Right forelimb (tissue), 1 donor: ENCODE measurements at places on chromosomes 5 and 9.

GRCh38 chr5:77748160-77748559, 28.0 kb downstream of the TBCA start:
- DNase-seq = no peak

- no peak for DNase-seq
Measured at GRCh38 chr5:93126634-93127033, 454.4 kb downstream of the NR2F1-AS1 start.

GRCh38 chr5:152124409-152125041, 199.9 kb upstream of the GLRA1 start:
- DNase-seq = no peak

GRCh38 chr5:26727916-26728315, 310.5 kb downstream of the CDH9 start:
- DNase-seq = no peak

DNA sequence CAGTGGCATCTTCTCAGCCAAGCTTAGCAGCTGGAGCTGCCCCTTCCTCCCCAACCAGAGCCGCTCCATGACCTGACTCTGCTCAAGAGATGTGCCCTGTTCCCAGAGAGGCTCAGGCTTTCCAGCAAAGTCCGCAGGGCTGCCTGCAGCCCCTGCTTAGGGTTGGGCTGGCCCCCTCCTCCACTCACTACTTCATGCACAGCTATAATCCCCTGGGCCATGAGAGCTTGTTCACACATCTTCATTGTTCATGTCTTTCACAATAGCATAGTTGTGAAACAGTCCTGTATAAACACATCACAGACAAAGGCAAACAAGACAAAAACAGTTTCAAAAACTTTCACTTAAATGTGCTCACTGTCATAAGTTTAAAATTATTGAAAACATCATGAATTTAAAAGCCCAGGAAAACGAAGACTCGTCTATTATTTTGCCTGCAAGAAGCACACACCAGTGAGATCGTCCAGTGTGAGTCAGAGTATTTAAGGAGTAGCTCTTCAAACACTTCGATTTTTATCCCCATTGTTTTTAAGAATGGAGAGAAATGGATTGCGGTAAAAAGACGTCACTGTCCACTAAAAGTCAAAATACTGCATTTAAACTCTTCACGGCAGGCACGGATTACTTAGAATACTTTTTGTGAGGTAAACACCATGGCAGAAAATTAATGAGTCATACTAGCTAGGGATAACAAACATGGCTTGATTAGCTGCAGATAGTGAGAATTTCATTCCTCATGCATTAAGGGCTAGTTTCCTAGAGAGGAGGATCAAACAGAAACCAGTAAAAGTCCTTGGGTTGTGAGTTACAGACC, 40.7 kb upstream of the S1PR3 start:
- DNase-seq = no peak

- no peak for DNase-seq
Measured at GRCh38 chr9:84101964-84102632, 121.5 kb downstream of the RMI1 start.

DNA sequence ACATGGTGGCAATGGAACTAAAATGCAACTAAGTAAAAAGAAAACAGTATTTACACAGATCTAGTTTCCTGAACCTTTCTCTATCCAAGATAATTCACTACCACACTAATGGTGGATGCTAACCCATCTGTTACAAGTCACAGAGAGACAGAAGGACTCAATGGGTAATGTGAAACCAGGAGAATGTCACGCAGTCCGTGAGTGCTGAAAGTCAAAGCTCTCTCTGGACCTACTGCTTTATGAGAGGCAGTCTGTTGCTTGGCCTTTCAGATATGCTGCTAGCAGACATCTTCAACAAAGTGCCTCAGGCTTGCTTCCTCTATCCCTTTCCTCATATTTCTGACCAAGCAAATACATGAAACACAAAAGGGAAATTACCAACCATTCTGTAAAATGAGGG, 69.0 kb upstream of the GLRX start:
- DNase-seq = no peak

- no peak for DNase-seq
Measured at GRCh38 chr9:81499021-81499454, 190.3 kb downstream of the TLE1 start.

GRCh38 chr5:58887311-58887710, 304.4 kb downstream of the RAB3C start:
- no peak for DNase-seq

GRCh38 chr9:131470581-131470991, 32.1 kb upstream of the POMT1 start:
- no peak for DNase-seq

GRCh38 chr9:71587576-71588362, 180.5 kb downstream of the CEMIP2 start:
- DNase-seq = no peak

- no peak for DNase-seq
Measured at GRCh38 chr5:82091617-82092016, 119.8 kb downstream of the ATG10 start.

GRCh38 chr9:134283111-134283515, 43.1 kb upstream of the RXRA start:
- DNase-seq = peak; percentile 86

DNA sequence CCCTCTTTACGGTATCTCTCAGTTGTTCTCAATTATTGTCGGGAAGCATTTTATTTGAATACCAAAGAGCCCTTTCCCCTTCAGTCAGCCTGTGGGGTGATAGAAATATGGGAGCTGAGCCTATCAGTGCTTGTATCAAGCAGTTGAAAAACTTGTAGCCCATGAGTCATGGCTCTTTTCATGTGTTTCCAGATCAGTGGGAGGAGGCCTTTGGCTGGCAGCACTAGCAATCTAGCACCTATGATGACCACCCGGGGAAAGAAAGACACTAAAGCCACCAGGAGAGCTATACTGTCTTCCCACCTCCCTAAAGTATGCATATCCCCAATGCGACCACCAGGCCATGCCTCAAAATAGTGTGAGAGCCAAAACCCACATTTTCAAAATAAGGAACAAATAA, 696.9 kb upstream of the C9orf72 start:
- DNase-seq = no peak

GRCh38 chr5:151892393-151892792, 32.3 kb downstream of the GLRA1 start:
- no peak for DNase-seq

- DNase-seq = no peak
Measured at GRCh38 chr5:113005454-113005853, 28.9 kb downstream of the DCP2 start.

- DNase-seq = no peak
Measured at GRCh38 chr5:173055722-173055982, 500 bp upstream of the CREBRF start.

- DNase-seq = no peak
Measured at GRCh38 chr5:120479066-120479465, 15.0 kb downstream of the PRR16 start.

DNA sequence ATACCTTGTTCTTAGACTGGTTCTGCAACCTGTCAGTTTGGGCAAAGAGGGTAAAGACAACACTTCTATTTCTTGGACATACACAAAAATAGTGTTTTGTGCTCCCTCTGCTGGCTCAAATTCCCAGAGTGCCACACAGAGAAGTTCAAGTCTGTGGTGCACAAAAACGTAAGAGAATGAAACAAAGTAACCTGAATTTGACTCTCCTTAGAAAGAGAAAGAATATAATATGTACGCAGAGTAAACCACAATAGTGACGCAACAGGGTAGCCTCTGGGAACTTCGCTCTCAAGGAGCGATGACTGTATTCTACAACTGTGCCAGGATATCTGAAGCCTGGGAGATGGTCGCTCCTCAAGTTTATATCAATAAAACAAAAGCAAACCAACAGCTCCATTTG, 18.5 kb downstream of the DDX31 start:
- DNase-seq = no peak

GRCh38 chr9:73573235-73573634, 421.6 kb downstream of the ANXA1 start:
- no peak for DNase-seq

- no peak for DNase-seq
Measured at GRCh38 chr5:109345699-109346098, 64.1 kb downstream of the PJA2 start.

- no peak for DNase-seq
Measured at GRCh38 chr9:114202396-114202795, 47.1 kb downstream of the COL27A1 start.

- no peak for DNase-seq
Measured at GRCh38 chr9:126203313-126203712, 123.3 kb upstream of the MVB12B start.

DNA sequence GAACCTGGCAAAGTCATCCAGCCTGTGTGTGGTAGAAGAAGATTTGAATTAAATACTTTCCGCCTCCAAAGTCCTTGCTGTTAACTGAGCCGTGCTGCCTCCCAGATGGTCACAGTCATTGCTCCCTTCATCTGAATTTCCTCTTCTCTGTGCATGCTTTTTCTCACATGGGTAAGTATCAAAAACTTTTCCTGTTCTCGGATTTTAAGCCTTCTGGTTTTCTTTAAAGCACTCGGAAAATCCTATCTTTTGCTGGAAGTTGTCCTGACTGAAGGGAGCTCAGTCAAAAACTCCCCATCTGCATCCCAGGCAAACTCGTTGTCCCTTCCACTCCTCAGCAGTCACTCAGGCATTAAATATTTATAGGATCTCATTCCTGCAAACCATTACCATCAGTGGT, 290.0 kb upstream of the PIK3R1 start:
- no peak for DNase-seq

- DNase-seq = no peak
Measured at GRCh38 chr5:65873181-65873750, 53.1 kb upstream of the ERBIN start.

DNA sequence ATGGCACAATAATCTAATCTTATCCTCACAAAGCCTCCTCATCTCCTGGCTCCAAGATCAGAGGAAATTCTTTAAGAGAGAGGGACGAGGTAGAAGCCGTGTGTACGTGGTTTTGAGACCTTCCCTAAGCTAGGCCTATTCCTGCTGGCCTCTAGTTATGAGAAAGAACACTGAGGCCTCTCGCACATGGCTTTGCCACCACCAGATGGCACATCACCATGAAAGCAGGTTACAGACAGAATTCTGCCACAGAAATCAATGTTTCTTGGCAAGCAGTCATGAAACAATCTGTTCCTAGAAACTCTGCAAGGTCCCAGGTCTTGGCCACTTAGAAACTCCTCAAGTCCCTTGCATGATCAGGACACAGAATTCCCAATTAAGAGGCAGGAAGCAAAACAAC, 268.2 kb upstream of the TAS2R1 start:
- no peak for DNase-seq

DNA sequence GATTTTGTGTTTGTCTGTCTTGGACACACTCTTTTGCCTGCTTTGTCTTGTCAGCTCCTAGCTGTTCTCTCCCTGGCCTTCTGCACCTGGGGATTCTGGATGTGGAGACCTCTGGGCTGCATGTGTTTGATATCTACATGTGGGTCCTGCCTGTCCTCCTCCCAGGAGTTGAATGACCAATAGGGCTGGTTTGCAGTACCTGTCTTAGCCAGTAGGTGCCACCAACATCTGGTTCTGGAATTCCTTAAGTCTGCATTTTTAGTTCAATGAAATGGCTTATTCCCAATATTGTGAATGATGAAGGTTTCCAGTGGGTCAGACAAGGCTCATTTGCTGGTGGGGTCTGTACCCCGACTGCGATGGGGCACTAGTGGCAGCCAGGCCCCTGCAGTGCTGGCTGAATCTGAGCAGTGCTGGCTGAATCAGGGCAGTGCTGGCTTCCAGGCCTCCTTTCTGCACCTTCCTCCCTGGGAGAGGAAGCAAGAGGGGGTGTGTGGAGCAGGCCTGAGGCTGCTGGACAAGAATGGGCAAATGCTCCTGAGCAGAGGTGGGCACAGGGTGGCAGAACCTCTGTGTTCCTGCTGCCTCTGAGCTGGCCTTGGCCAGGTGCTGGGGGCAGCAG, 73.3 kb downstream of the RXRA start:
- DNase-seq = no peak

- DNase-seq = no peak
Measured at GRCh38 chr5:54563083-54563761, 45.7 kb downstream of the SNX18 start.

- DNase-seq = no peak
Measured at GRCh38 chr5:6700685-6701355, 12.4 kb upstream of the TENT4A start.

- DNase-seq = no peak
Measured at GRCh38 chr5:67033880-67034651, 162.5 kb downstream of the CD180 start.

DNA sequence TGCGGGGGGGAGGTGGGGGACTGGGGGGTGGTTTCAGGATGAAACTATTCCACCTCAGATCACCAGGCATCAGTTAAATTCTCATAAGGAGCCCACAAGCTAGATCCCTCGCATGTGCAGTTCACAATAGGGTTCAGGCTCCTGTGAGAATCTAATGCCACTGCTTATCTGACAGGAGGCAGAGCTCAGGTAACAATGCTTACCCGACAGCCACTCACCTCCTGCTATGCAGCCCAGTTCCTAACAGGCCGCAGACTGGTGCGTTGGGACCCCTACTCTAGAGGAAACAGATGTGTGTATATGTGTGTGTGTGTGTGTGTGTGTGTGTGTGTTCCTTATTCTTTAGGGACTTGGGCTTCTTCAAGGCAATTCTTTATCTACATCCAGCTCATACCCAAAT, 352.3 kb upstream of the CCNH start:
- DNase-seq = no peak

DNA sequence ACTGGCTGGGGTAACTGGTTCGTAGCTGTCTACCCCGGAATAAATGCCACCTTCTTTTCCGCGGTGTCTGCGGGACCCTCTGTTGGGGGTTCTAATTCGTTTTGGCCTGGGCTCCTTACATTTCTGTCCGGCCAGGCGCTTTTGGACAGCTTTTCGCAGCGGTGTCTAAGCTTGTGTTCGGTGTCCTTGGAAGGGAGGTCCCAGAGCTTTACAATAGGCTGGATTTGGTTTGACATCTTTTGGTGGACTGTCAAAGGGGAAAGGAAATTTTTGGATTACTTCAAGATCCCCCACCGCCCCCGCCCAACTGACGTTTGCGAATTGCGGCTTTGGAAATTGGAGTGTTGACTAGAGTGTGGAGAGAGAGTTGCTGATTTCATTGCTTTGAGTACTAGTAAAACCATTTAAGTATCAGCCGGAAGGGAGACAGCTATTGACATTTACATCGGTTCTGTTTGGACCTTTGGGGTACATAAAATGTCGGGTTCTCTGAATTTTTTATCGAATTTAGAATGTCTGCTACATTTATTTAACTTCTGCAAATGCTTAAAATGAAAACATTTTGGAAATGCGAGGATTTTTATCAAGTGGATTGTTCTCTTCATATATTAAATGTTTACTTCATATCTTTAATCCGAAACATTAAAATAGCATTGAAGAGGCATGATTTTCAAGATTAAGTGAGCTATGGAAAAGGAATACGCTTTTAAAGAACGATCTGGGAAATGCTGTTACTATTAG, 4.7 kb upstream of the PURA start:
- peak; percentile 56 for DNase-seq

GRCh38 chr5:81397176-81397575, 3.2 kb upstream of the ACOT12 start:
- no peak for DNase-seq

- DNase-seq = peak; percentile 49
Measured at GRCh38 chr5:134649163-134649835, 714 bp downstream of the SEC24A start.

GRCh38 chr9:117752894-117753293, 48.7 kb downstream of the TLR4 start:
- no peak for DNase-seq
